ENCODE measurements at places on chromosomes 12 and 14. TPM values are rescaled to one million over a fixed set of nuclear protein-coding genes. Genes with fewer than 3 reads are reported as not detected.

DNA sequence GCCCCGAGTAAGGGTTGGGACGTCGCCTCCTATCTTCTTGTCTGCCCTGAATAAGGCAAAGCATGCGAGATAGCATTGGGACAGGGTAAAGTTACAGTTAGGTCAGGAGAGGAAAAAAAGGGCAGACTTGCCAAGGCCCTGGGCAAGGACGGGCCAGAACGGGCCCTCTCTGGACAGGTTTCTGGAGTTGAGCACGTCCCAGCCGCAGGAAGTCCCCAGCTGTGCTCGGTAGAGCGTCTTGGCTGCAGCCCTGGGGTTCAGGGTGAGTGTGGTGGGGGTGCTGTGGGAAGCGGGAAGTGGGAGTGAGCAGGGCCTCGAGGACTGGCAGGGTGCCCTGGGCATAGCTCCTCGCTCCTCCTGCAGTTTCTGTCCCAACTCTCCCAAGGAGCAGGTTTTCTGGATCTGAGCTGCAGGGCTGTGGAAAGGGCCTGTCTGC, 5.4 kb downstream of the RPS6KL1 start:
- no peak for DNase-seq

GRCh38 chr14:78319887-78320635, 149.9 kb downstream of the NRXN3 start:
- DNase-seq: no peak

GRCh38 chr12:58916921-58917511, 3.3 kb downstream of the LRIG3 start:
- DNase-seq: peak; percentile 42

- DNase-seq: no peak
Observed at GRCh38 chr12:50785406-50786001, 21.6 kb downstream of the ATF1 start.

DNA sequence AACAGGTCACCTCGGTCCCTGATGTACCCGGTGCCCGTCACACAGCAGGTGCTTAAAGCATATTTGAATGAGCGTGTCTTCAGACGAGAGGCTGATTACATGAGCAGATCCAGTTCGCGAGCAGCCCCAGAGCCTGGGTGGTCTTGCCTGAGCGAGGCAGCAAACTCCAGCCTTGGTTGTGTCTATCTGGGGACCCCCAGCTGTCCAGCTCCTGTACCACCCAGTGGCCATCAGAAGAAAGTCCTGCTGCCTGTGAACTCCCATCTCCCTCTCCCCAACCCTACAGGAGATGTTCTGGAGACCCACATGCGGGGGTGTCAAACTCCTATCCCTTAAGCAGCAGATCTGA, 174.2 kb downstream of the PHETA1 start:
- no peak for DNase-seq

DNA sequence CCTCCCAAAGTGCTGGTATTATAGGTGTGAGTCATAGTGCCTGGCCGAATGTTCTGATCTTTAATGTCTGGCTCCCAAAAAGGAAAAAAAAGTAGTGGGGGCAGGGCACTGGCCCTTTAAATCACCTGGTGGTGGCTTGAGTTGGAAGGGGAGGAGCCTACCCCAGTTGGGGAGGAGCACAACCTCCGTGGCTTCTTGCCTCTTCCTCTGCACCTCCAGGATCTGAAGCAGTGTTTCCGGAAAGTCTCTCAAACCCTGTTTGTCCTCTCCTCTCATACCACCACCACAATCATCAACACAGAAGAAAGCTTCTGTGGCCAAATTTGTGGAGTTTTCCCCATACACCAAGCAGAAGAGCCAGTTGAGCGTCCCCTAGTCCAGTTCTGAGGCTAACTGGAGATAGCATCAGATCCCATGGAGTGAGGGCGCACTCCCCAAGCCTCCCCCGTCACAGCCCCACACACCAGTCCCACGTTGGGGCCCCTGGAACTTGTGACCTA, 24.3 kb upstream of the RCOR1 start:
- DNase-seq: no peak

DNA sequence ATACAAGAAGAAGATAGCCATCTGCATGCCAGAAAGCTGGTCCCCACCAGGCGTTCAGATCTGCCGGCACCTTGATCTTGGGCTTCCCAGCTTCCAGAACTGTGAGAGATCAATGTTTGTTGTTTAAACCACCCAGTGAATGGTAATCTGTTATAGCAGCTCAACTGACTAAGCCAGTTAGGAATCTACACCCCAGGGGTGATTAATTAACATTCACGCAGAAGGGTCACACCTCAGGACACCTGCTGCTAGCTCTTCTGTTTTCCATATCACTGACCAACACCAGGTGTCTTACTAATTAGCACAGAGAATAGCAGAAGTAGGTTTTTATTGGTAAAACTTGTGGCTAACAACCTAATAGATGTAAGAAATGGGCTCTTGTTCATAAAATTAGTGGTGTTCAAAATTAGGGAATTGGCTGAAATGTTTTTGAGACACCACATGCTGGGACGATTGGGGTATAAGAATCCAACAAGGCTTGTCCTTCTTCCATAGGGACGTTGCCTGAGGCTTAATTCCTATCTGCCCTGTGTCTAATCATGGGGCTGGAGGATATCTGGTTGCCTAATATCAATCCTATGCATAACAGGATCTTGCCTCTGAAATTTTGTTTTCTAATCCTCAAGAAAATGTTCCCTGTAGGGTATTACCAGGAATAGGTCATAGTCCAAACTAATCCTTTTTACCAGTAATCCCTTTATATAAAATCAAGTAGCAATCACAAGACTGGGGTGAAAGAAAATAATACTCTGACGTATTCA, 42.0 kb upstream of the CHST11 start:
- no peak for DNase-seq

DNA sequence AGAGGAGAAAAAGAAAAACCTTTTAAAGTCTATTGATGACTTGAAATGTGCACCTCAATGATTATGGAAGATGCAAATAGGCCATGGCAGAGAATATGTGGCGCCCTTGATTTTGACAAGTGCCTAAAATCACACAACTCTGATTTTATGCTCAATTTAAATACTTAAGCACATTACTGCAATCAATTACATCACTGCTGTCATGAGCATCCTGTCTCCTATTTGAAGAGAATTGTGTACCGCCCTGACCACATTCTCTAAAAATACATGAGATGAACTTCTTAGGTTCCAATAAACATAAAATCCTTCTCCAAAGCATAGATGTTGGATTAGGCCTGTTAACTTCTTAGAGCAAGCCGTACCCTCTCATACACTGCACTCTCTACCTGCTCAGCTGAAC, 1.6 kb downstream of the TXNDC16 start:
- no peak for DNase-seq

DNA sequence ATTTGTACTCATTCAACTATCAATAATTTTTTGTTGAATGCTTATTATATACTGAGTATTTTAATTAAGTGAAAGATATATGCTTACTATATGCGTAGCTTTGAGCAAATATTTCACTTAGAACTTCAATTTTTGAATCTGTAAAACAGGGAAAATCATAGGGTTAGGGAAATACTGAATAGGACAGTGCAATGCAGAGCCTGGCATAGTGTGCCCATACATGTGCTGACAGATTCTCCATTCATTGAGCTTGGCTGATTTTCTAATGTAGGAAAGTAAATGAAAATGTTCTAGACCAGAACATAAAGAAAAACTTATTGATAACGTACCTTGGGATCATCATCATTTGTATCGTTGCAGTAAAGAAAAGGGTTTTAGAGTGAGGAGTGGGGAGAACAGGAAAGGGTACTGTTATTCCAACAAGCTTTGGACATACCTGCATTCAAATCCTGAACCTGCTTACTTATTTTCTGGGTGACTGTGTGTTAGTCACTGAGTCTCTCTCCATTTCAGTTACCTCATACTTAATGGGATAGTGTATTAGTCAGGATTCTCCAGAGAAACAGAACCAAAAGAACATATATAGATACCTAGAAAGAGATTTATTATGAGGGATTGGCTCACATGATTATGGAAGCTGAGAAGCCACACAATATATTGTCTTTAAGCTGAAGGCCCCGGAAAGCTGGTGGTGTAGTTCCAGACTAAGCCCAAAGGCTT, 436.4 kb downstream of the ADAMTS20 start:
- DNase-seq: no peak

Gene IPO8
- 14.7 TPM for total RNA-seq

Gene LRRC10
- not detected for total RNA-seq

GRCh38 chr12:126545411-126545810, 1480.2 kb downstream of the AACS start:
- no peak for DNase-seq

DNA sequence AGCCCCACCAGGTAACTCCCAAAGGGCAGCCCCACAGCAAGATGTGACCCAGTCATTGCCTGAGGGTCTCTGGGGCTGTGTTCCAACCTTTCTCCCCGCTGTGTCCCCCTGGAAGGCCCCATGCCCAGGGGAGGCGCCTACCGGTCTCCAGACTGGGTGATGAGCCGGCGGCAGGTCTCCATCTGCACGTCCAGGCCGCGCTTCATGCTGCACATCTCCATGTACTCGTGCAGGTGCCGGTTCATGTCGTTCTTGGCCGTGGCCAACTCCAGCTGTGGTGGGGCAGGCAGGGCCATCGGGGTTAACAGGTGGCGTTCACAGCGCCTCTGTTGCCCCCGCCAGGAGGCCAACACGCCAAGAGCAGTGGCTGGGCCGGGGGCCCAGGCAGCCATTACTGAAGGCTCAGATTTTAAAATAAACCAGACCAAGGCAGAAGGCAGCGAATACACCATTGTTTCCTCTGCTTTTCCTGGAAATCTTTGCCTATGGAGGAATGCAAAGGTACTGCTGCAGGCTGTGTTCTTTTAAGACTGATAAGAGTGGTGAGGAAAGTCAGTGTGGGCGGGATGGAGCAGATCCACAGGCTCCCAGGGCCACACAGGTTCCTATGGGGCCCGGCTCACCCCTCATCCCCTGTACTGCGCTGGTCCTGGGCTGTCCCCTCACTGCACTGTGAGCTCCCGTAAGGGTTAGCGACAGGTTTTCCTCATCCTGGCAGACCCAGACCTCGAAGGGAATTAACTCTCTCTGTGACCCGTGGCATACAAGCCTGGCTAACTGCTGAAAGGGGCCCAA, 7.3 kb downstream of the GAPDH start:
- DNase-seq: no peak

DNA sequence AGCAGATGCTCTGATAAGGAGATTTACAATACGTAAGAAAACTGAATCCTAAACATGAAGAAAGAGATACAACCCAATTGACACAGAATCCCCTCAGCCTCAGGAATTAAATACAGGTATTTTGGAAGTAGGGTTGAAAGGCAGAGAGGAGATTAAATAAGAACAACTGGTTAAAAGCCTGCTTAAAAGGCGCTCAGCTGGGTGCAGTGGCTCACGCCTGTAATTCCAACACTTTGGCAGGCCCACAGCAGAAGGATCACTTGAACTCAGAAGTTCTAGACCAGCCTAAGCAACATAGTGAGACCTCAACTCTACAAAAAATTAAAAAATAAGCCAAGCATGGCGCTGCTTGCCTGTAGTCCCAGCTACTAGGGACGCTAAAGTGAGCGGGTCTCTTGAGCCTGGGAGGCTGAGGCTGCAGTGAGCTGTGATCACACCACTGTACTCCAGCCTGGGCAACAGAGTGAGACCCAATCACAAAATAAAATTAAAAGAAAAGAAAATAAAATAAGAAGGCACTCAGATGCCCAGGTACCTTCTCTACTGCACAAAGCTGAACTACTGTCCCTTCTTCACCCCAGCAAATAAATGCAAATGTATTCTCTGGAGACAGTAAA, 32.9 kb downstream of the MED13L start:
- DNase-seq: no peak

DNA sequence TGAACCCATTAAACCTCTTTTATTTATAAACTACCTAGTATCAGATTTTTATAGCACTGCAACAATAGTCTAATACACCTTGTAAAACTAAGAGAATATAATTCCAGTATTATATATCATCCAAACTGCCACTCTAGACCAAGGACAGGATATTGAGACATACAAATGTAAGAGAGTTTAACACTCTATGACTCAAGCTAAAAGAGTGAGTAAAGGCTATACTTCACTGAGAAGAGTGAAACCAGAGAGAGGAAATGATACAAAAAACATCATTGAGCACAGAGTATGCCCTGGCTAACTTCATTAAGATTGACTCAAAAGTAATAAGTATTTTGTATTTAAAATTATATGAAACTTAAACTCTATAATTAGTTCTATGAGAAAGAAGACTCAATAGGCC, 1951.9 kb upstream of the SEL1L start:
- DNase-seq: no peak

- DNase-seq: no peak
Observed at GRCh38 chr14:47207617-47208016, 467.8 kb downstream of the MDGA2 start.

DNA sequence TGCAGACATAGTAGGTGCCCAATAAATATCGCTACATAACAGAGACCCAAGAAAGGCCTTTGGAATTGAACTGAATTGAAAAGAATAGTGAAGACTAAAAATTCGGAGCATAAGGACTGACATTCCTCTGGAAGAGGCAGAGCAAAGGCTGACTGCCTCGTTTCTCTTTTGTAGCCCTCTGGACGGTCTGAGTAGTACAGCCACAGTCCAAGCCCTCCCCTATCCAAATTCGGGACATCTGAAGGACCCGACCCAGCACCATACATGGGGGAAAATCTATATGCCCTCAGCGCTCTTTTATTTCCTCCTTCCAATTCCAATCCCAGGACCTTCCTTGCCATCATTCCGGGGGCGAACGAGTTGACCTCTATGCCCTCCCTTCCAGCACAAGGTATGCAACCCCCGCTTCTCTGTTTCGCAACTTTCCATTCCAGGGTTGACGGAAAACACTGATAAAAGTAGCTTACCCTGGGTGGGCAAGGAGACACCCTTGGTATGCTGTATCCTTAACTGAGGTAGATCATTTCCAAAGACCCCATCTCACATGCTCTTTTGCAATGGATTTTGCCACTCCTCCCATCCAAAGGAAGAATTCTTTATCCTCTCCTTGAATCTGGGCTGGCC, 127.4 kb upstream of the MAP1LC3B2 start:
- DNase-seq: no peak

DNA sequence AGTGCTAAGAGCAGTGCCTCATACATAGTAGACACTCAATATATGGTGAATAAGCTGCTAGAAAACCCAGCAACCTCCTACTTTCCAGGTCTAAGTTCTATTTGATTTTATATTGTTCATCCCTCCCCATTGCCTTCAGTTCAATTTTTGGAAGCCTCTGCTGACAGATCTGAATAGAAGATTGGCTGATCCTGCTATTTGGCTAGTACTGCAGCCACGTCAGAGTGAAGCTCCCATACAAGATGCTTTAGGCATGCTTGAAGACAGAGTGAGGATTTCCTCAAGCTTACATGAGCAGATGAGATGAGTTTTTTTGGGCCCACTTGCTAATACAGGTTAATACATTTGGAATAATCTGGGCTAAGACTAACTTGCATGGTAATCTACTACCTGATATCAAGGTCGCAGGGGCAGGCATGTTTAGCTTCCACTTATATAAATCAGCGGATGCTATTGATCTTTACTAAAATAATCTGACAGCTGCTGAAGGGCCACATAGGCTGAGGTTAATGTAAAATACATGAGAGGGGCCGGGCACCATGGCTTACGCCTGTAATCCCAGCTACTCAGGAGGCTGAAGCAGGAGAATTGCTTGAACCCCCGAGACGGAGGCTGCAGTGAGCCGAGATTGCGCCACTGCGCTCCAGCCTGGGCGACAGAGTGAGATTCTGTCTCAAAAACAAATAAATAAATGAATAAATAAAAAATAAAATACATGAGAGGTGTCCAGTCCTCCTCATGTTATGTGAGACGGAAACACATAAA, 15.9 kb upstream of the AEBP2 start:
- no peak for DNase-seq

Data from RPMI7951 (cell line).